Activated CD4-positive, alpha-beta T cell treated with anti-CD3 and anti-CD28 coated beads for 36 hours (primary cell): ENCODE measurements at places on chromosomes 4 and X.

DNA sequence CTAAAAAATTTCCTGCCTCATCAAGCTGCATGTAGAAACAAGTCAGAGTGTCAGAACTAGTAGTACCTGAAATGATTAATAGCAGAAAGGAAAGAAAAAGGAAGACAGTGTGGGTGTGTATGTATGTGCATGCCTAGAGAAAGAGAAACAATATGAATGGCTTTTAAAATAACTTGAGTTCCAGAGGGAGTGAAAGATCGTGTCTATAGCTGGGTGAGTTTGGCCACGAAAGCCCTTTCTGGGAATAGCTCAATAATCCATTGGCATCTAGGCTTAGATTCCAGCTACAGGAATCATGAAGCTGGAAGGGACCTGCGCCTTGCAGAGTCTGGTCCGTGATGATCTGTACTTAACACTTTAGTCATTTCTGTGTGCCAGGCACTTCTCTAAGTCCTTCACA is 195.6 kb downstream of the RAPGEF2 start:
- H3K36me3 ChIP-seq = no peaks in the 10 kb centered on the region
- H3K27me3 ChIP-seq = no peaks in the 10 kb centered on the region
- H3K27ac ChIP-seq = no peak overlapping the region
- peaks cover 27% of the 10 kb centered on the region for H3K4me1 ChIP-seq
- H3K4me3 ChIP-seq = no peak overlapping the region

DNA sequence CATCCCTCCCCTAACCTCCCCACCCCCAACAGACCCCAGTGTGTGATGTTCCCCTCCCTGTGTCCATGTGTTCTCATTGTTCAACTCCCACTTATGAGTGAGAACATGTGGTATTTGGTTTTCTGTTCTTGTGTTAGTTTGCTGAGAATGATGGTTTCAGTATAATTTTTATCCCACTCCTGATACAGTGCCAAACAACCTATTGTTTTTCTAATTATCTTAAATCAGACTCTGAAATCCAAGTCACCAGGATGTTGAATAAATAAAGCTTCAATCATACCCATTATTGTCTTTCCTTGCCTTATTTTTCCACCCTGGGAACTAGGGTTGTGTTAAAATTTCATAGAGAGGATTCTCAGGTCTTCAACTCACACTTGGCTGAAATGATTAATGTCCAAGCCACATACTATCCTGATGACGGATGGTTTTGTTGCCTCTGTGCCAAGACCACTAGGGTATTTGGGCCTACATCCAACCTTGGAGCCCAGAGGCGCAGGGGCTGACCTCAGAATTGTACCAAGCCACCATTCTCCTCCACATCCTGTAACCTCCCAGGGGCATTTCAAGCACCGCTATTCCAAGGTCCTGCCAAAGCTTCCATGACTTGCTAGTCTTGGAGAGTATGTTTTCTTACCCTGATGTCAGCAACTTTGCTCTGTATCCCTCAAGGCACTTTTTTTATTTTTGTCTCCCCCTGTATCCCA is 332.4 kb downstream of the ARHGAP24 start:
- H3K4me3 ChIP-seq = no peak overlapping the region
- H3K27ac ChIP-seq = no peak overlapping the region
- H3K27me3 ChIP-seq = no peaks in the 10 kb centered on the region

DNA sequence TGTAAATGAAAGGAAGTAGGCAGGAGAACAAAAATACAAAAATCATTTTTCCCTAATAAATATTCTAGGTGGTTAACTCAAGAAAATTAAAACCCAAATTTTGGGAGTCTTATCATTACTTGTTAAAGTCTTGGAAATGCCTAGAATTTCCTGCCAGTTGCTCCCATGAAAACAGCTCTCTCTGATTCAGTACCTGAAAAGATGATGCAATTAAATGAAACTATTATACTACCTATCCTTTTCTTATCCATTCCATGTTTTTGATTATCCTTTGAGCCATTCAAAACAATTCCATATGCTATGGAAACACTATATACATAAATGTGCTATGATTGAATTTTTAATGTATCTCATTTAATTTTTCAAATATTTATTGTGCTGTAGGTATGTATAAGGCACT is 50.5 kb upstream of the AMELX start:
- H3K36me3 ChIP-seq = no peaks in the 10 kb centered on the region
- no peak overlapping the region for H3K27ac ChIP-seq
- H3K4me3 ChIP-seq = no peak overlapping the region
- no peaks in the 10 kb centered on the region for H3K4me1 ChIP-seq

GRCh38 chr4:145108128-145108527 is 10.0 kb downstream of the ABCE1 start:
- H3K27ac ChIP-seq = no peak overlapping the region
- H3K4me3 ChIP-seq = no peak overlapping the region

DNA sequence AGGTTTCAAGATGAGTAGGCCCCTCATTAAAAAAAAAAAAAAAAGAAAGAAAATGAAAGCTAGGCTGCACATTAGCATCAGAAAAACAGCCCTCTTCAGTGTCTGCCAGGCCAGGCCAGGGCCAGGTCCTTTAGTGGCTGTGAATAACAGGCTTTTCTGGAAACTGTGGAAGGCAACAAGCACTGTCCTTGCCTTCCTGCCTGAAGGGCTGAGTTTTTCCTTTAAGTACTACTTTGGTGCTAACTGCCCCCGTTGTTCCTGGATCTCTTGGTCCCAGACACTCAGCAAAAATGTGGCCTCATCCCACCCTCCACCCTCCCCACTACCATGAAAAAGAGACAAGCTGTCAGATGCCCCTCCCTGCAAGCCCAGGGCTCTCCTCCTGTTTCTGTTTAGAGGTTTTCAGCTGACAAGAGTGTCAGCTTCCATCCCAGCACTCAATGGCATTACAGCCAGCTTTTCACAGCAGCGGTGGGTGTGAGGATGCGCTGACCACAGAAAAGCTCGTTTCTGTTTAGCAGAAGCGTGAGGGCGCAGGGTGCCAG is 174.2 kb downstream of the NHS start:
- no peaks in the 10 kb centered on the region for H3K36me3 ChIP-seq
- no peaks in the 10 kb centered on the region for H3K27me3 ChIP-seq
- H3K4me1 ChIP-seq = peaks cover 18% of the 10 kb centered on the region
- peak overlapping the region; percentile 78 for H3K27ac ChIP-seq

GRCh38 chrX:72025236-72025770 is 106.4 kb downstream of the RTL5 start:
- no peak overlapping the region for H3K4me3 ChIP-seq
- H3K27me3 ChIP-seq = no peaks in the 10 kb centered on the region
- no peak overlapping the region for H3K27ac ChIP-seq
- peaks cover 23% of the 10 kb centered on the region for H3K4me1 ChIP-seq
- DNase-seq = no peak
- no peaks in the 10 kb centered on the region for H3K36me3 ChIP-seq

- no peaks in the 10 kb centered on the region for H3K27me3 ChIP-seq
- H3K4me3 ChIP-seq = no peak overlapping the region
- no peak overlapping the region for H3K27ac ChIP-seq
These were observed 405.3 kb downstream of the PPP4R3C start for GRCh38 chrX:27057883-27058282.

GRCh38 chr4:156391325-156391653 is 437.6 kb upstream of the CTSO start:
- H3K4me1 ChIP-seq = no peaks in the 10 kb centered on the region
- no peak overlapping the region for H3K27ac ChIP-seq
- no peaks in the 10 kb centered on the region for H3K27me3 ChIP-seq

- H3K4me3 ChIP-seq = no peak overlapping the region
- peaks cover 19% of the 10 kb centered on the region for H3K27me3 ChIP-seq
- peaks cover 71% of the 10 kb centered on the region for H3K4me1 ChIP-seq
- peak overlapping the region; percentile 74 for H3K27ac ChIP-seq
These were observed 167.9 kb downstream of the SMIM20 start for GRCh38 chr4:26081795-26082498.

DNA sequence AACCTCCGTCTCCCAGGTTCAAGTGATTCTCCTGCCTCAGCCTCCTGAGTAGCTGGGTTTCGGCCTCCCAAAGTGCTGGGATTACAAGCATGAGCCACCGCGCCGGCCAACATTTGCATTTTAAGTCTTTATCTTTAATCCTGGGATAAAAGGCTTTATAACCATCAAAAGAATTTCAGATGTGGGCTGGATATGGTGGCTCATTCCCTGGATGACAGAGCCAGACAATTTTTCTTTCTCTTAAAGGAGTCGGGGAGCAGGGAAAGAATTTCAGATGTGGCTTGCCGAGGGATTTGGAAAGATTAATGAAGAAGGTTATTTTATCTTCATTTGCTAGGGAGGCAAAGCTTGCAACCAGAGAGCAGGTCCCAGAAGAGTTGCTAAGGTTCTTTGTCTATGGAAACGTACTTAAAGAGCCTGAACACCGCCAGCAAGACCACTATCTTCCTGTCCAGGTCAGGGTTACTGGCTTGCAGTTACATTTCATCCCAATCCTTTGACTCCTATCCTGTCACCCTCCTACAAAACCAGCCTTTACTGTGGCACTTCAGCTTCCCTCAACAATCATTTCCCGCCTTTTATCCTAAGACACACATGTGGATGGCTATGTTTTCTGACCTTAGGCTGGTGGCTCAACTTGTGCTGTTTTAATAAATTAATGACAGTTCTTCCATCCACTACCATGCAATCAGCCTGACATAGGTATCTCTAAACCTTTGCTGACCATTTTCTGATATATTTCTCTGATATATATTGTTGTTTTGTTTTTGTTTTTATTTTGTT is 3.9 kb upstream of the KLHL8 start:
- H3K4me1 ChIP-seq = peaks cover 2% of the 10 kb centered on the region
- no peak overlapping the region for H3K27ac ChIP-seq
- H3K27me3 ChIP-seq = peaks cover 2% of the 10 kb centered on the region
- no peak for DNase-seq

- peak overlapping the region; percentile 87 for H3K4me3 ChIP-seq
- peak; percentile 3 for DNase-seq
- H3K27me3 ChIP-seq = no peaks in the 10 kb centered on the region
- peak overlapping the region; percentile 92 for H3K27ac ChIP-seq
These were observed 715 bp downstream of the ZMAT1 start for GRCh38 chrX:101931136-101931487.

- no peak overlapping the region for H3K27ac ChIP-seq
- peak; percentile 62 for DNase-seq
- no peaks in the 10 kb centered on the region for H3K36me3 ChIP-seq
- H3K4me1 ChIP-seq = no peaks in the 10 kb centered on the region
These were observed 36.8 kb upstream of the VMA21 start for GRCh38 chrX:151359931-151360871.

DNA sequence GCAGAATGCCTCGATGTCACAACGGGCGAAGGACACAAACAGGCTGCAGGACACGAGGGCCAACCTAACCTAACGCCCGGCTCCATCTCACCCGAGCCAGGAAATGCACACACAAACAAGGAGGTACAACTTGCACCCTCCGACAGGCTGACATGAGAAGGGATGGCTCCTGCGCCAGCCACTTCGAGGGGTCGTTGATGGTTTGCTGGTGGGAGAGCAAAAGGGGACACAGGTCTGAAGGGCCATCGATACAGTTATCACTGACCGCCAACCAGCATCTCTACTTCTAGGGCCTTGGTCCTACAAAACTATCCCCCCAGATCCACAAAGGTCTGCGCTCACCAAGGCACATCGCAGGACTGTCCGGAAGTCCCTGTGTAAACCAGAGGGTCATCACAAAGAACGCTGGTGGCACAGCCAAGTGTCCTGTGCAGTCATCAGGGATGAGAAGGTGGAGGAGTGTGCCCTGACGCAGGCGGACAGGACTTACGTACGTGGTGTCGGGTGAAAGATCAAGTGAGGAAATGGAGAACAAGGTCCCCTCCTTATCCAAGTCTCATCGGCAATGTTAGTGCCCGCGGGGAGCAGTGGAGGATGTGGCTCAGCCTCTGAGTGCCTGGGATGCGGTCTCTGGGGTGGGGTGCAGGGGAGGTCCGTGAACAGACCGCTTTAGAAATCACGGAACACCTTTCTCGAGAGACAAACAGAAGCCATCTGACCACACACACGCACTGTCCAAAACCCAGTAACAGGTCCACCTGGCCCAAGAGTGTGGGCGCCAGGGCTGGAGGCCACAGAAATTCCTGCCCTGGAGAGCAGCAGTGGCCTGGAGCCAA is 7.0 kb downstream of the MXD4 start:
- no peaks in the 10 kb centered on the region for H3K4me1 ChIP-seq
- no peak for DNase-seq
- no peak overlapping the region for H3K27ac ChIP-seq
- no peaks in the 10 kb centered on the region for H3K36me3 ChIP-seq
- no peak overlapping the region for H3K4me3 ChIP-seq
- H3K27me3 ChIP-seq = no peaks in the 10 kb centered on the region

DNA sequence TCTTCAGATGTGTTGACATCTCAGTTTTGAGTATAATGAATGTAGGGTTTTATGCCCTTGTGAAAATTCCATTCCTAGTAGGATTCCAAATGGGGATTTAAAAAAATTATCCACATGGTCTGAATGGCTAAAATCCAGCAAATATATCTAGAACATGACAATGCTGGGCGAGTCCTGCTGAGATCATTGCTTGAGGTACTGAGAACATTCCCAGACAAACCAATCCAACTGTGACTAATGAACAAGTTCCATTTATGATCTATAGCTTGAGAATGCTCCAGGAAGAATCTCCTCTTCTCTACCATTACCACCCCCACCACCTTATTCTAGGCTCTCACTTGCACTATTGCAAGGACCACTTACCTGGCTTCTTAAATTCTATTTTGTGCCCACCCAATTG is 77.2 kb upstream of the IL1RAPL2 start:
- H3K4me1 ChIP-seq = no peaks in the 10 kb centered on the region
- H3K27ac ChIP-seq = no peak overlapping the region
- DNase-seq = no peak
- H3K27me3 ChIP-seq = peaks cover 2% of the 10 kb centered on the region

DNA sequence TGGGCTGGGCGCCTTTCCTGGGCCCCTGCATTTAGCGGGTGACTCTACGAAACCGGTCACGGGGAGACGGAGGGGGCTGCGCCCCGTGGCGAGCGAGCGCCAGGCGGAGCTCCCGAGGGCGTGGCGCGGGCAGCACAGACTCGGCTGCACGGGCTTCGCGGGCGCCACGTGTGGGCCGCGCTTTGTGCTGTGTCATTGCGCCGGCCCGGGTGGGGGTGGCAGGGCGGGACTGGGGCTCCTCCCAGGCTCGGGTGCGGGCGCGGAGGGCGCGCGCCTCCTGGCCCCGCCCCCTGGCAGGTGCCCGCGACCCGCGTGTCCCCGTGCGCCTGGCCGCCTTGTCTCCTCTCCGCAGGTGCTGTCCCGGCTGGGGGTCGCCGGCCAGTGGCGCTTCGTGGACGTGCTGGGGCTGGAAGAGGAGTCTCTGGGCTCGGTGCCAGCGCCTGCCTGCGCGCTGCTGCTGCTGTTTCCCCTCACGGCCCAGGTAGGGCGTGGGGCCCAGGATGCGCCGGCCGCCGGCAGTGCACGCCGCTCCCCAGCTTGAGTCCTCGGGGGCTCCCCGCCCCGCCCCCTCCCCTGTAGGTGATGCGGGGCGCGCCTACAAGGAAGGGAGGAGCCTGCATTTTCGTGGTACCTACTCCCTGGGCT is 651 bp downstream of the UCHL1 start:
- H3K4me1 ChIP-seq = peaks cover 6% of the 10 kb centered on the region
- H3K27ac ChIP-seq = no peak overlapping the region
- H3K27me3 ChIP-seq = peaks cover 48% of the 10 kb centered on the region
- no peaks in the 10 kb centered on the region for H3K36me3 ChIP-seq

GRCh38 chr4:126264839-126265238 is 950.1 kb downstream of the FAT4 start:
- H3K4me3 ChIP-seq = no peak overlapping the region
- no peaks in the 10 kb centered on the region for H3K27me3 ChIP-seq
- no peaks in the 10 kb centered on the region for H3K36me3 ChIP-seq
- no peak overlapping the region for H3K27ac ChIP-seq
